Ovary (tissue), 10 donors: ENCODE measurements at places on chromosomes 5 and 9. TPM values are rescaled to one million over a fixed set of nuclear protein-coding genes. Genes with fewer than 3 reads are reported as not detected.

GMCL2 gene
- not detected for polyA plus RNA-seq

FGFR4 gene
- polyA plus RNA-seq, result 2.7 TPM

ARID3C gene
- polyA plus RNA-seq, result not detected

SH3TC2 gene
- 0.21 TPM for polyA plus RNA-seq

DIMT1 gene
- 18.0 TPM for polyA plus RNA-seq
